ENCODE measurements at places on chromosomes 7 and 10. TPM values are rescaled to one million over a fixed set of nuclear protein-coding genes. Genes with fewer than 3 reads are reported as not detected.

DNA sequence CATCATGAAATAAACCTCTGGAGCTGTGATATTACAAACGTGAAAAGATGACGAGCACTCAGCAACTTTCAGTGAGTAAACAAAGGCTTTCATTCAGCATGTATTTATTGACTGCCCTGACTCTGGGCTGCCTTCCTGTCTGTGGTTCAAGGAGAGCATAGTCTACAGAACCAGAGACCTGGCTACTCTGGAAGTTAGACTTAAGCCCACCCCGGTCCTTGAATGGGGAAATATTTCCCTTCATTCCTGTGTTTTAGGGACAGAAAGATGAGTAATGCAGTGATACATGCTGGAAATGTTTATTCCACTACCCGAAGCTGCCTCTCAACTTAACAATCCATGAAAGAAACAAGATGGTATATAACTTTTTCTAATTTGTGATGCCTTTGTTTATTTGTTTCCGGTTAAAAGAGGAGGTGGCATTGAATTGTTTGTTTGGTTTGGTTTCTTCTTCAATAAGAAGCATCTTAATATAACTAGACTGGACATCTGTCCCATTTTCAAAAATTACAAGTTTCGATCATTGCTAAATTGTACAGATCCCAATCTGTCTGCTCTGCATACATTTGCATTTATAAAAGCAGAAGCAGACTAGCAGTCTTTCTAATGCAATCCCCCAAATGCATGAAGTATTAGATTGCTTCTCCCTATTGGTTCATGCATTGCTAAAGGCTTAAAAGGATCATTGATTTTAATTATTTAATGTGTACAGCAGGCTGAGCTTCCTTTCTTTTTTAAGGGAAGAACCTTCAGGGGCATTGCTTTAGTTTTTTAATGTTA is 57.7 kb downstream of the TRUB1 start:
- DNase-seq = no peak

GRCh38 chr10:95880704-95881103 is 27.1 kb upstream of the CC2D2B start:
- no peak for DNase-seq

IDI2 gene
- not detected for total RNA-seq

LGI1 gene
- total RNA-seq = 2.9 TPM

DNA sequence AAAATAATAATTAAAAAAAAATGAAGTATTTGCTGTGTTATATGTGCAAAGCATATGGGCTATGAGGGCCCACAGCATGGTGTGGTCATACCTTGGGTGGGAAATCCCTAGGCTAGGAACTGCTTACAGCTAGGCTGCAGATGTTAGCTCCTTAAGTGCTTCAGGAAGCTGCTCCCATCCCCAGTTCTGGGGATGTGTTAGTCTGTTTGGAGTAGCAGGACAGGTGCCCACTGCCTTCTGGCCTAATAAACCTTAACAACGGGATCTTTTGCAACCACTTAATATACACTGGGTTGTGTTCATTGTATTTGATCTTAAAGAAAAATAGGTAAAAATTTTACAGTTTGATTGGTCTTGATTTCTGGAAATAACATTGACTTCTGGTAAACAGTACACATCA is 46.3 kb downstream of the HK1 start:
- DNase-seq = no peak
